ENCODE measurements at places on chromosomes 6 and 20.

- DNase-seq = peak; percentile 89
Measured at GRCh38 chr20:44706301-44707017, 8.7 kb upstream of the CCN5 start.

DNA sequence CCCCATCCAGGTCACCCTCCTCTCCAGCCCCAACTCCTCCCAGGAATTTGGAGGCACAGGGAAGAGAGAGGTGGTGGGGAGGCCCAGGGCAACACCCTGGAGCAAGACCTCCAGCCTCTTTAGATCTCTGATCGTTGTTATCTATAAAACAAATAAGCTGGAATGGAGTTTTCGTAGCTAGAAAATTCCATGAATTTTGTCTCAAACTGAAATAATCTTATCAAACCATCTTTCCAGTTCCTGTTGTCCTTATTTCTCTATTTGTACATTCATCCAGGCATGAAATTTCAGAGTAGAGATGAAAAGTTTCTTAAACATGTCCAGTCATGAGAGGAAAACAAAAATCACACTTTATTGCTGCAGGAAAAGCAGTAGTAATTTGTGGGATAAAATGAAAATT, 6.2 kb upstream of the SLC4A11 start:
- DNase-seq = no peak

DNA sequence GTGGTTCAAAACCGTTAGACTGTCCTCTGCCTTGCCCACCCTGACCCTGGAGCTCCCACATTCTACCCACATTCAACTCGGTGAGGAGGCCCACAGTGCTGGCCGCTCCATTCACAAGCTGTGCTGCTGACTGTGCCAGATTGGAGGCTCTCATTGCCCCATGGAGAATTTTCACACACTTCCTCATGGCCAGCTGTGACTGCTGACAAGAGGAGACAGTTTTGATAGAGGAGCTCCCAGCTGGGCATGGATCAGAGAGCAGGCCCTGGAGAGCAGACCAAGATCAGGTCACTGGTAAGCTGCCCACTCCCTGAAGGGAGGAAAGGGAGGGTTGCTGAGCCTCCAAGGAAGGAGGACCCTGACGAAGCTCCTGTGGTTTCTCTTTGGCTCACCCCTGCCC, 246.1 kb upstream of the RIN2 start:
- no peak for DNase-seq

GRCh38 chr20:35005463-35005961, 49.8 kb downstream of the MYH7B start:
- no peak for DNase-seq

DNA sequence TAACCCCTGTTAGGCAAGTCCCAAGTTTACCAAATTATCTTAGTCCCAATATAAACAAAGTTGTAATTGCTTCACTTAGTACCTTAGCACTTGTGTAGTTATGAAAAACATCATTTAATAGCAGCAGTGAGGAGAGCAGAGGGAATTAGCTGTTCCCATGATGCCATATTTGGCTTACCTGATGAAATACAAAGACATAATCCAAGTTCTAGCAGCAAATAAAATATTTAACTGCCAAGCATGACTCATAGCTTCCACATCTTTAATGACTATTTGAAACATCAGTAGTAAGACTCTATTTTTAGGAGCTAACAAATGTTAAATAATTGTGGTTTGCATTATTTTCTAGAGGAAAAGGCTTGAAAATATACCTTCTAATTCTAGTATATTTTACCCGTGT, 94.0 kb upstream of the MCHR2 start:
- peak; percentile 95 for DNase-seq

DNA sequence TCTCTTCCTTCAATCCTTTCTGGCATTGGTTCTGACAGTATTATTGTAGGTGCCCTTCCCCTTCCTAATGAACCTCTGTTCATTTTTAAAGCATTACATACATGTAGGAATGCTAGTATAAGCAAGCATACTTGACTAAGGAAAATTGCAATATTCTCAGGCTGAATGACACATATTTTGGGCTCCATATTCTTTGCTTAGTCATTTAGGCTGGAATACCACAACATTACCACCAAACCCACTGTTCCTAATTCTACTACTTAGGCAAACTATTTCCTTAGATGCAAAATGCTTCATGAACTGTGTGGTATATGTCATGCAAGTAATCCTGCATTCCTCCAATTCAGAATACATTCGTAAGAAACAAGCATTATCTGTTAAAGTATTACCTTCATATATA, 113.9 kb downstream of the PRDM1 start:
- peak; percentile 93 for DNase-seq

- no peak for DNase-seq
Measured at GRCh38 chr6:48194596-48195295, 83.7 kb upstream of the PTCHD4 start.

GRCh38 chr20:36366623-36367369, 60.7 kb downstream of the DLGAP4 start:
- no peak for DNase-seq

- no peak for DNase-seq
Measured at GRCh38 chr6:136918706-136919105, 3.4 kb upstream of the SLC35D3 start.

GRCh38 chr20:12166053-12166717, 248.5 kb downstream of the BTBD3 start:
- DNase-seq = peak; percentile 96

- DNase-seq = no peak
Measured at GRCh38 chr6:27043244-27043643, 204.3 kb upstream of the PRSS16 start.

- no peak for DNase-seq
Measured at GRCh38 chr6:148110925-148111324, 231.7 kb upstream of the SASH1 start.

GRCh38 chr20:41650231-41650948, 32.2 kb upstream of the CHD6 start:
- DNase-seq = no peak

DNA sequence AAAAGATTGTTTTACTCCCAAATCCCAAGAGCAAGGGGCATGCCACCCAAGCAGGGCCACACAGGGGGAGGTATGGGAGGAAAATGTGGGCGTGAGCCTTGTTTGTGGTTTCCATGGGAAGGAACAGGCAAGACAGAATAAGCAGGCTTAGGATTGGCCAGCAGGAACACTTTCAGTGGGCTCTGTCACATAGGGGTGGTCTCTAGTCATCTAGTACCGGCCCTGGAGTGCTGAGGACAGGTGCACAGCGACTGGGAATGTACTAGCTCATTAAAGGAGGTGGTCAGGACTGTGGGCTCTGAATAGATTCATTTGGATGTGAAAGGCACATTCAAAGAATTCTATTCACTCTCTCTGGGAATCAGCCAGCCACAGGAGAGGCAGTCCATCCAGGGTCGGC, 175.6 kb downstream of the TBC1D7 start:
- no peak for DNase-seq

DNA sequence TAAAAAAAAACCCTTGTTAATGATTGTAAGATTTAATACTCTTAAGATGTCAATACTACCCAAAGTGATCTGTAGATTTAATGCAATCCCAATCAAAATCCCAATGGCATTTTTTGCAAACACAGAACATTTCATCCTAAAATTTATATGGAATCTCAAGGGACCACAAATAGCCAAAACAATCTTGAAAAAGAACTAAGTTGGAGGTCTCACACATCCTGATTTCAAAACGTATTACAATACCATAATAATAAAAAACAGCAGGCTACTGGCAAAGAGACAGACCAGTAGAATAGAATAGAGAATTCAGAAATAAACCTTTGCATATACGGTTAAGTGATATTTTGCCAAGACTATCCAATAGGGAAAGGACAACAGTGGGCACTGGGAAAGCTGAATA, 331.9 kb upstream of the JARID2 start:
- DNase-seq = peak; percentile 65

DNA sequence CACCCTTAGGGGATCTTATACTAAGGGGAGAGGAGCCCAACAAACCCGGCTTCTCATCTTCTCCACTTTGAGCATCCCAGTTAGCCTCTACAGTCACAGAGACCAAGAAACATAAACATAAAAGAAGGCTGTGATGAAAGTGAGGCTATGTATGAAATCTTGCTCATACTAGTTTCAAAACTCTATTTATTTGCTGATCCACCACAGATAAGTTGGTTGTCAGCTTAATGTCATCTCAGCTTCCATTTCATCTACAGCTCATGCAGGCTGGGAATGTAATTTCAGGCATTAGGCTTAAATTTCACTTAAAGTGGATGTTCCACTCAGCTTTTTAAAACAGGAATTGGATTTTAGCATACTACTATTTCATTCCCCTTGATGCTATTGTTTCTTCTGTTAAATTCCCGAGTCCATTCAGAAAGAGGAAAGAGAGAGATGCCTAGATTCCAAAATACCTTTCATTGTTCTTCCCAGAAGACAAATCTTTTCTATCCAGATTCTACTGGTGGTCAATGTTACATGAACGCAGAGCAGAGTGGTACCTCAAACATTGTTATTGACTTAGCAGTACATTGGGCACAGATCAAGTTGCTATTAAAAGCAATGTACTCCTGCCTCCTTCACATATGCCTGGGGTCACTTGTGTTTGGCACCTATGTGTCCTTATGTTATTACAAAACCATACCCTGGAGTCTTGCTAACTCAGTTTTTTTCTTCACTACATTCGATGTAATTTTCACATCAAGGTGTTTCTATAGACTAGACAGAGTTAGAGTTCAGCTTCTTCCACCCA, 149.0 kb downstream of the HACE1 start:
- no peak for DNase-seq

DNA sequence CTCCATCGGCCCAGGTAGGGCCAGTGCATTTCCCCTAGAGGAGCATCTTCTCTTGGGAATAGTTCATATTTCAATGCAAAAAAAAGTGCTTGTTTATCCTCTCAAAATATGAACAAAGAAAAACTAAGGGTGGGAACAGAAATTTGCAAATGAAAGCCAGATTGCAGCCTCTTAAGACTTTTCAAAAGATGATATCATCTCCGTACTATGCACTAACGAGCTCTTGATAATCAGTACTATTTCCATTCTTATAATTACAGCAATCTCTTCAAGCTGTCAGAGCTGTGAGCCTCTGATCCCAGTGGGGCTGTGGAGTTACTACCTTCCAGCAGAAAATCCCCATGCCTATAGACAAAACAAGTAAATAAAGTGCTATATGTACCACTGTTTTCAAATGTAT, 77.1 kb downstream of the SOD2 start:
- DNase-seq = peak; percentile 25

GRCh38 chr6:15063253-15063853, 182.5 kb upstream of the JARID2 start:
- peak; percentile 51 for DNase-seq

DNA sequence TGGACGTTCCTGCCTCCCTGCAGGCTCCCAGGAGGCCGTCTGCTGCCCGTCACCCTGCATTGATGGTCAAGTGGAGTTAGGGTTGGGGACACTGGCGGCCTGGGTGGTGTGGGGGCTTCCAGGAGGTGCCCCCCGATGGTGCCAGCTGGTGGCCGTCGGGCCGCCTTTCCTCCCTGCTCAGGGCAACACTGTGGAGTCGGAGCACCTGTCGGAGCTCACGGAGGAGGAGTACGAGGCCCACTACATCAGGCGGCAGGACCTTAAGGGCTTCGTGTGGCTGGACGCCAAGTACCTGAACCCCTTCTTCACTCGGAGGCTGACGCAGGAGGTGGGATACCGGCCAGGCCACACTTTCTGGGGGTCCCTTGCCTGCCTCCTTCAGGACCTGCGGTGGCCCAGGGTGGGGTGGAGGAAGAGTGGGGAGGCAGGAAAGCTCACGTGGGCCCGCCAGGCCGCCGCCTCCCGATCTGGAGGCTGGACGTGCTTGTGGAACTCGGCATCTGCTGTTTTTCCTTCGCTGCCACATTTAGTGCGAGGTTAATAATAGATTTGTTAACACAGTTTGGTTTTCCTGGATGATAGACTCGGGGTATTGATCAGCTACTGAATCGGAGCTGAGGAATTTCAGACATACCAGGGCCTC, 28.6 kb downstream of the SPATA2 start:
- no peak for DNase-seq

- DNase-seq = peak; percentile 70
Measured at GRCh38 chr6:154868143-154868594, 126.9 kb upstream of the TIAM2 start.

DNA sequence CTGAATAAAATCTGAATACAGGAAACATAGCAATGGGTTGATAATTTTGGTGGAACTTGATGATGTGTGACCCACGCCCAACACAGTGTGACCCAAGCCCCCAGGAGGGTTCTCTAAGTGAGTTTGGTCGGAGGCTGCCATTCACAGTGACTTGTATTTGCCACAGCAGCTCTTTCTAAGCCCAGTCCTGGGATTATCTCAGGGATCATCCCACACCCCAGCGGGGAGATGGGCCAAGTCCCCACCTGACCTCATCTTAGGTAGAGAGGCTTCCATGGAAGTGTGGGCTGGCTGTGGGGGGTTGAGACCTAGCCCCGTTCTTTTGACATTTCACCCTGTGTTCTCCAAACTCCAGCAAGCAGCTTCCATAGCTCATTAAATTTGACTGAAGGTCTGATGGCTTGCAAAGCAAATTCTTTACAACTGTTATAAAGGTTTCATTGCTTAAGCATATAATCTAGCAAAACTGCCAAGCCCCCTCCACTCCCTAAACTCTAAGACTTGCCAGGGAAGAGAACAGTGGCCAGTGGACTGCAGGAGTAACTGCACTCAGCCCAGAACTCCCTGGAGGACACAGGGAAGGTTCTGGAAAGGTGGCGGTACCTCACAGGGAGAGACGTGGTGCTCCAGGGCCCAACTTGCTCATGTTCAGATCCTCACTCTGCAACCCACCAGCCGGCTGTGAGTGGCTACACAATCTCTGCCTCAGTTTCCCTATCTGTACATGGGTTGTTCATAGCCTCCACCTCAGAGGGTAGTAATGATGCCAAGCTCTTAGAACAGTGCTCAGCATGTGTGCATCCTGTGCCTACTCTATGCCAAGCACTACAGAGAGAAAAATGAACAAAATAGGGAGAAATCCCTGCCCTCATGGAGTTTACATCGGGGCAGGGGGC, 1.0 kb upstream of the PCK1 start:
- DNase-seq = no peak

DNA sequence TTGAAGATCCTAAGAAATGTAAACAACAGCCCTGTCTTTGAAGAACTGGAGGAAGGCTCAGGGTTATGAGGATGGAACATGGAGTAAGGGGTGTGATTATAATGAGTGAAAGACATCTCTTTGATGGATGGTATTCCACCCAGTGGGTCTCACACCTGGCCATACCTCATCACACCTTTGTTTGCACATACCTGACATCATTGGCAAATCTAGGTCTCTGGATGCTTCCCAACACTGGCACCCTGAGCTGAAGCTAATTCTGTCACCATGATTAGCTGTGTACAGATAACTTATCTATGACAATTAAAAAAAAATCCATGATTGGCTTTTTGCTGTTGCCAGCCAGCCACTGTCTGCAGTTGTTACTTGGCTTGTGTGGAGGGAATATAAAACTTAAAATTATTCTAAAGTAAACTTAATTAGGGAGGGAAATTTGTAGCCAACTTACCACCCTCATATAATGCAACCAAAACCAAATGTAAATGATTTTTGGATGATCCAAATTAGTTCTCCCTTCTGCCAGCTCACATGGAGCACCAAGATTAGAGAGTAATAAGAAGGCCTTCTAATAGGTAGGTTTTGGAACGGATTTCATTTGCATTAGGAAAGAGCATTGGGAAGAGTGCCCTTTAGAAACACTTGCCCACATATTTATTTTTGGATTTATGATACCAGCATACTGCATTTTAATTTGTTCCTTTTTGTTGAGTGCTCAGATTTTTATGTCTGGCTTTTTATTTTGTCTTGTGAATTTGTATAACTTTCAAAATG, 249.5 kb downstream of the SOX4 start:
- no peak for DNase-seq
